ENCODE measurements at places on chromosomes 11 and 22.

- DNase-seq: no peak
Observed at GRCh38 chr11:36177836-36178235, 111.4 kb downstream of the COMMD9 start.

DNA sequence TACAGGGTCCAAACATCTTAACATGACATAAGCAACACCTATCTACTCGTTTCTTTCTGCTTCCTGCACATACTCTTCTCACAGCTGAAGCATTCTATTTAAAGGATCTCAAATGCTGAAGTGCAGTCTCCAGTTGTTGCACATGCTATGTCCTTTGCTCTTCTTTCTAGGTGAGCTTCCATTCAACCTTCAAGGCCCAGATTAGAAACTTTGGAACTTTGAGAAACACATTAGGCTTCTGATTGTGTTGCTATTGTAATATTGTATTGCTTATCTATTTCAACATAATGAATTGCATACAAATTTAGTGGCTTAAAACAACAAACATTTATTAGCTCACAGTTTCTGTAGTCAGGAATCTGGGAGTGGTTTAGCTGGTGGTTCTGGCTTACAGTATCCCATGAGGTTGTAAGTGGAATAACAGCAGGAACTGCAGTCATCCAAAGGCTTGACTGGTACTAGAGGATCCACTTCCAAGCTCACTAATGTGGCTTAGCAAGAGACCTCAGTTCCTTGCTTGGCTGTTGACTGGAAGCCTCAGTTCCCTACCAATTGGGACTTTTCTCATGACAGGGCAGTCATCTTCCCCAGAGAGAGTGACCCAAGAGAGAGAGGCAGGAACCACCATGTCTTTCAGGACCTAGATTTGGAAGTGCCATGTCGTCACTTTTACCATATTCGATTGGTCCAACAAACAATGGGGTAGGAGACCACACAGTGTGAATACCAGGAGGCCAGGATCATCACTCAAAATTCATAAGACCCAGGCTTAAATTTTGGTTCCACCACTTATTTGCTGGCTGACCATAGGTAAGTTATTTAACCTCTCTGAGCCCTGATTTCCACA, 27.2 kb upstream of the RASSF10 start:
- DNase-seq: peak; percentile 18

GRCh38 chr11:72969894-72970335, 155.7 kb downstream of the ATG16L2 start:
- DNase-seq: peak; percentile 88

DNA sequence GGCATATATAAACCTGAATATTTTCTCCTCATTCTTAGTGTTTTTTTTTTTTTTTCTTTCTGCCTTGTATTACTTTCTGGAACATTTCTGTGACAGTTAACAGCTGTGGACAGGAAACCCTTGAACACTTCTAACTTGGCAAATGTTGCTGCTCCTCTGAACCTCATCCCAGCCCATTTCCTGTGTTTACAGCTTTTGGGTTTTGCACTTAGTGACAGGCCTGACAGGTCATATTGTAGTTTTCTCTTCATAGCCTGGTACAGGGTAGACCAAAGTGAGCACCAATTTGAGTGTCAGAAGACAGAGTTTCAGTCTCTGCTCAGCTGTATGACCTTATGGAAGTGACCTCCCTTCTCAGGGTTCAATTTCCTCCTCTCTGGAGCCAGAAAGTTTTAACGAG, 91.6 kb downstream of the STIM1 start:
- peak; percentile 60 for DNase-seq

DNA sequence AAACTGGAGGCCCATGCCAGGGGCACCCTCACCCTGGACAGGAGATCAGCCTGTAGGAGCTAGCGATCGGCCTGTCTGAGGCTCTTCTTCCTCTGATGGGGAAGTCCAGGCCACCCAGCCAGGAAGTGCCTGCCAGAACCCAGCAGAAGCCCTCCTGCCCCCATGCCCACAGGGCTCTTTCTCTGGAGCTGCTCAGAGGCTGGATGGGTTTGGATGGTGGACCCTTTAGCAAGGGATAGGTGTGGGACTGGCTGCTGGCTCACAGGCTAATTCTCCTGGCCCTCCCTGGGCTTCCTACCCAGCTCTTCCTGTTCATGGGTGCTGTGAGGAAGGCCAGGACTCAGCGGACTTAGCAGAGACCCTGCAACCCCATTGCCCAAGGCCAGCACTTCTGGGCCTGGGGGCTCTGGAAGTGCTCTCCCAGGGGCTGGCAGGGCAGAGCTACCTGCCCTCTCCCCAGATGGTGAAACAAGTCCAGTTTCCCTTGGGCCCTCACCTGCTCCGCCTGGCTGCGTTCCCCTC, 7.6 kb downstream of the FXYD2 start:
- no peak for DNase-seq

- DNase-seq: peak; percentile 89
Observed at GRCh38 chr22:45678961-45679912, 7.6 kb downstream of the ATXN10 start.

- DNase-seq: no peak
Observed at GRCh38 chr22:39675947-39676346, 105.4 kb downstream of the CACNA1I start.

DNA sequence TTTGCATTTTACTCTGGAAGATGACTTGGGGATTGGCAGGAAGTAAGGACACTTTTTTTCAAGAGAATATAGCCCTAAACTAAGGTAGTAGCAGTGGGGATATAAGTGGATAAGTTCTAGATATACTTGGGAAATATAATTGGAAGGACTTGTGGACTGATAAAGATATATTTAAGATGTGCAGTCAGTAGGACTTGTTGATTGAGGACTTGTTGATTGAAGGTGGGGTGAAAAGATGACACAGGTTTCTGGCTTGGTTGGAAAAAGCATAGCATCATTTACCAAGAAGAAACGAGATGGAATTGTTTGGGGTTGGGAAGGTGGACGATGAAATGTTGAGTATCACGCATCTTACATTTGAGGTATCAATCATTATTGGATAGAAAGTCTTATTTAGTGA, 1.5 kb upstream of the TAF10 start:
- no peak for DNase-seq

GRCh38 chr22:37880668-37881440, 25.2 kb upstream of the MICALL1 start:
- DNase-seq: peak; percentile 80

DNA sequence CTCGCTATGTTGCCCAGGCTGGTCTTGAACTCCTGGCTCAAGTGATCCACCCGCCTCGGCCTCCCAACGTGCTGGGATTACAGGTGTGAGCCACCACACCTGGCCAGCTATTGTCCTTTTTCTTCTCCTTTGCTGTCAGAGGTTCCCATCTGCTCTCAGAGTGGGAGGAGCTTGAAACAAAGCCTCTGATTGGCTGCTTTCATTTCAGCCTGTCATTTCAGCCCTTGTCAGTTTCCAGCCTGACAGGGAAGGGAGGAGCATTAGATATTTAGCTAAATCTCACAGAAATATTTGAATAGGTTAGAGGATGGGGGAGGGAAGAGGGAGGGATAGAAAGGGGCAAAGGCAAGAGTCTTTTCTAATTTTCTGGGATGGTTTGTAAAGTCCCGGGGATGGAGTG, 8.7 kb downstream of the SLC22A6 start:
- no peak for DNase-seq

DNA sequence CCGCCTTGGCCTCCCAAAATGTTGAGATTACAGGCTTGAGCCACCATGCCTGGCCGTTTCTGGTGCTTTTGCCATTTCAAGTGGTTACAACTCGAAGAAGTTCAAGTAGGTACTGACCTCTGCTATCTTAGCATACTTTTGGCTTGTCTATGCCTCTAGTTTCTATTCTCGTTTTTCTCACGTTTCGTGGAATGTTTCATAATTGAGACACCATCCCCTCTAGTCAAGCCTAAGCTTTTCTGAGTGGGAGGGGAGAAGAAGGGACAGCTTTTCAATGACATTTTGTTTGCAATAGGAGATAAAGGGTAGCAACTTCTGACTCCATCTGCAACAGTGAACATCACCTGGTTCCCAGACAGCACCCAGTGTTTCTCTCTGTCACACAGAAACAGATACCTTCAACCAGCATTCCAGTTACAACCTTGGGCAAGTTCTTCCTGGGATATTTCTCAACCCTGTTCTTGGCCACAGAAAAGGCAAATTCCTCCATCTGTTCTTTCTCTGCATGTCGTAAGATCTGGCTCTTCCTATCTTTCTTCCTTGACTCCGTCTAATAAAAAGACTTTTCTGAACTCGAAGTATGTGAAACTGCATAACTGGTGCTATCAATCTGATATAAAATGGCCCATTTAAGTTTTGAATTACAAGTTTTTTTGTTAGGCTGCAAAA, 25.5 kb downstream of the DDI1 start:
- DNase-seq: peak; percentile 52

GRCh38 chr11:75836417-75836816, 21.4 kb downstream of the UVRAG start:
- DNase-seq: no peak

GRCh38 chr11:9796266-9796665, 132.4 kb downstream of the SWAP70 start:
- no peak for DNase-seq

GRCh38 chr11:69640995-69641581, at the start of gene CCND1:
CCND1 (plus strand) TSS chr11:69641156; CDS start chr11:69641314, 158 bp downstream.
- peak; percentile 92 for DNase-seq

GRCh38 chr22:34493486-34493885, 572.5 kb upstream of the ISX start:
- no peak for DNase-seq

DNA sequence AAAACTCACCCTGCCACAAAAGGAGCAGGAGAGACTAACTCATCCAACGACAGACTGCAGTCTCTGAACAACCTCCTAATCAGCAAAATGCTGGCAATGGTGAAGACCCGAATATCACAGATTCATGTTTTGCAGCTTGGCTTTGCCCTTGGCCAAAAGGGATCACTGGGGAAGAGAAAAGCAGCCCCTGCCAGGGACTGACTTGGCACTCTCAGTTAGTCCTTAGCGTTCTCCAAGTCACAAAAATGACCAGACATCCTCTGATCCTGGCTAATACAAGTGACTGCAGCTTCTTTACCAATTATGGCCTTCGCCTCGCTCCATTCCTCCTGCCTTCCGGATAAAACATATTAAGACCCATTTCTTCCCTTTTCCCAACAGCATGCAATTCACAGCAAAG, 22.4 kb upstream of the CHST1 start:
- DNase-seq: no peak

GRCh38 chr22:46387748-46388147, 52.2 kb downstream of the TRMU start:
- DNase-seq: no peak

GRCh38 chr11:46832511-46833214, 13.4 kb downstream of the CKAP5 start:
- DNase-seq: no peak

- DNase-seq: peak; percentile 67
Observed at GRCh38 chr11:109697140-109697843, 275.3 kb downstream of the C11orf87 start.

DNA sequence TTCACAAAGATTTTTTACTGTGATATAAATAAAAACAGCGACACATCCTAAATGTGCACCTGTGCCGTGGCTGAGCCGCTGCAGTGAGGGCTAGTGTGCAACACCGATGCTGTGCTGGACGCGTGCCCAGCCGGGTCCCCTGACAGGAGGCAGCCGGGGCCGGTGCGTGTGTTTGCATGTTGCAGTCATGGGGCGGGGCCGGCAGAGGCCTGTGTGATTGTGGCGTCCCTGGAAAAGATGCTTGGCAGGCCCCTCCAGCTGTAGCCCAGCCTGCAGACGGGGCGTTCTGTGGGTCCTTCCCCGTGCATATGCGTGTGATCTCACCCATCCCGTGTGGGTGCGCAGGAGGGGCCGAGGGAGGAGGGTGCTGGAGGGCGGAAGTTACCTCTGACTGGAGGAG, 30.6 kb downstream of the MUC6 start:
- peak; percentile 20 for DNase-seq

- no peak for DNase-seq
Observed at GRCh38 chr11:69209421-69210309, 53.9 kb downstream of the SMIM38 start.

GRCh38 chr11:75240311-75241035, at the start of gene TPBGL:
TPBGL (plus strand) TSS chr11:75240774; CDS start chr11:75241050, 276 bp downstream.
- no peak for DNase-seq

- no peak for DNase-seq
Observed at GRCh38 chr22:25327018-25327755, 107.7 kb downstream of the CRYBB2 start.

DNA sequence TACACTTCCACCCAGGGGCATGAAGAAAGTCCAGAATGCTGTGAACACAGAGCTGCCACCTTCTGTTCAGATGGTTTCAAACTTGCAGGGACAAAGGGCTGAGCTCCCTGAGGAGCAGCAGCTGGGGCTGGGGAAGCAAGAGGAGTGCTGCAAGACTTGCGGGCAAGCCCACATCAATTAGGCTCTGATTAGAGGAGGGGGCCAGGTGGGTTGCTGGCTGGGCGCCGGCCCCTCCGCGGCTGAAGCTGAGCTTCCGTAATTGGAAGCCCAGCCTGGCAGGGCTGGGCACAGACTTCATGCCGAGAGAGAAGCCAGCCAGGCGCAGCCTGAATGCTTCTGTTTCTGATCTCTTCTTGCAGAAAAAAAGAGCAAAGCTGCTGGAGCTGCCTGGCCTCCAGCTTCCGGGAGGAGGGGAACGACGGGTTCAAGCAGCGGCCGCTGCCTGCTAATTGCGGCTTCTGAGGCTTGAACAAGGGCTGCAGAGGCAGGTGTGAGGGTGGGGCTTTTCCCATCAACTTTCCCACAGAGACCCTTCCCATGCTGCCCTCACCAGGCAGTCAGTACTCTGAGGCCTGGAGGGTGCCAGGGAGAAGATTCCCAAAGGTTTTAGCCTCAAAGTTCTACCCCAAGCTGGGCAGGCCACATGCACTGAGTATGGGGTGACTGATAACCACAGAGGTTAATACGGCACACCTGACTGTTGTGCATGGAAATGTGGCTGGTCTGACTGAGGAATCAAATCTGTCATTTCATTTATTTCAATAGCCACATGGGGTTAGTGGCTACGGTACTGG, 91.1 kb upstream of the LMO1 start:
- DNase-seq: no peak

GRCh38 chr11:75147875-75148263, 3.0 kb upstream of the SLCO2B1 start:
- no peak for DNase-seq

GRCh38 chr22:50102946-50103345, 13.1 kb downstream of the MOV10L1 start:
- DNase-seq: no peak

- DNase-seq: no peak
Observed at GRCh38 chr11:31943056-31943780, 132.1 kb upstream of the PAX6 start.

DNA sequence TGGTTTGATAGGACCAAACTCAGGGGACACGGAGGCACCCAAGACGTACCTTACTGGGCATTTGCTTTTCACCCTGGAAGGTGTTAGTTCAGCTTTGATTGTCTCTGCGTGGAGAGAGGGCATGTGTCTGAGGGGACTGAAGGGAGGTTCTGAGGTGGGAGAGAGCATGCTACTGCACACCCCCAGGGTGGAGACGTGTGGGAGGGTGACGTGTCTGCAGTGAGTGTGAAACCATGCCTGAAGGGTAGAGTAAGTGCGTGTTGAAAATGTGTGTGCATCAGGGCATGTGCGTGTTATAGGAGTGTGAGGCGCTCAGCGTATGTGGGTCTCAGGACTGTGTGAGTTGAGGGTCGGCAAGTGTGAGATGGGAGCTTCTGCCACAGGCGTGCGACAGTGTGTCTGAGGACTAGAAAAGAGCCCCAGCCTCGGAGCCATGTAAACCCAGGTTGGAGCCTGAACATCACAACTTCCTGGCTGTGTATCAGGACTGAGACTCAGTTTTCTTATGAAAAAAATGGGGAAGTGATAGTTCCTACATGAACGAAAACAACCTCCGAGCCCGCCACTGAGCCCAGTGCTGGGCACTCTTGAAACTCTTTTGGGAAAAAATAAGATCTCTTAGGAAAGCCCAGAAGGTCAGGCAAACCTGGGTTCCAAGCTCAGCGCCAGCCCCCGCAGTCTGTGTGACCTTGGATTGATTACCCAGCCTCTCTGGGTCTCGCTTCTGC, 11.8 kb upstream of the KCNJ11 start:
- no peak for DNase-seq
